ENCODE measurements at places on chromosomes 6 and 20. TPM values are rescaled to one million over a fixed set of nuclear protein-coding genes. Genes with fewer than 3 reads are reported as not detected.

GRCh38 chr6:100255701-100256100 lies 209.0 kb downstream of the SIM1 start:
- DNase-seq, result no peak

GRCh38 chr6:14454473-14454775 lies 336.9 kb downstream of the CD83 start:
- no peak for DNase-seq

GRCh38 chr20:15703171-15703911 lies 869.9 kb downstream of the KIF16B start:
- DNase-seq, result no peak

- DNase-seq, result peak; percentile 30
These were observed 32.7 kb downstream of the PLN start for GRCh38 chr6:118580585-118581419.

DNA sequence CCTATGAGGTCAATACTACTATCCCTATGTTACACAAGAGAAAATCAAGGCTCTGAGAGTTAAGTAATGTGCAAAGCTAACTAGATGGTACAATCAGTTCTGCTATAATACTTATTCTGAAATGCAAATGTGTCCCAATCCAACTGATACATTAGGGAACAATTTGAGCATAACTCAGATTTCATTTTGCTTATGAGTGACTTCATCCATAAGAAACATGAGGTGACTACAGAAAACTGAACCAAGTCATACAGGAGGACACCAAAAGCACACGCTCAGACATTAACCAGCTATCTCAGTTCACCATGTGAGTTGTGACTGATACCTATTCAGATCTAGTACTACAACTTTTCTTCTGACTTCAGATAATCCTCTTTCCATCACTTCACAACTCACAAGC lies 179.9 kb upstream of the RUNX2 start:
- no peak for DNase-seq

ZNF311 gene
- 0.37 TPM for total RNA-seq

TMC2 gene
- total RNA-seq, result not detected

All from left cardiac atrium (tissue), 4 donors.